ENCODE measurements at places on chromosomes 2 and 18.

DNA sequence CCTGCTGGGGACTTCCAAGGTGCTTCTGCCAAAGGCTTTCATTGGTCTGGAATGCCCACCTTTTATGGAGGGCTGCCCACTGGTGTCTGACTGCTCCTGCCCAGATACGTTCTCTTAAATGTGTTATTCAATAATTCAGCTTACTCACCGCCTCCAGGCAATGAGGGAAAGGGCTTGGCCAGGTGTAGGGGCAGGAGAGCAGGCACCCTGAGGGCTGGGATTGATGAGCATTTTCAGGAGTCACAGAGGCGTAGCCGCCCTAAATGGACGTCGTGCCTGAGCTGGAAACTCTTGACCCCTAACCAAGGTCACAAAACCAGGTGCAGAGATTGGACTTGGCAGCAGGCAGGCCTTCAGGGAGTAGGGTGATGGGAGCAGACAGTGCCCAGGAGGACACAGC, 26.8 kb downstream of the MAL start:
- no peak for DNase-seq

DNA sequence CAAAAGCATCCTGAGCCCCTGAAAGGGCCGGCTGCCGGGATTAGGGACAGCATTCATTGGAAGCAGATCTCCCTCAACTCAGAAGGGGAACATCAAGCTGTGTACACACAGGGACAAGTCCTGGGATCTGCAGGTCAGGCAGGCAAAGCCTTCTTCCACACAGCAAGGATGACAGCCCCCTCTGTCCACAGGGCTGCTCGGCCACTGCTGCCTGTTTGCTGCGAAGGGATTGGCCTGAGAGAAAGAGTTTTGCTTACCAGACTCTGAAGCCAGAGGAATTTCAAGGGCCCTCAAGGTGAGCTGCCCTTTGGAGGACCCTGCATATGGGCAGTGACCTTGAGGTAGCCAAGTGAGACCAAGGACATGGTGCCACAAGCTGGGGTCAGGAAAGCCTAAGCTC, 11.1 kb downstream of the ZBTB7C start:
- no peak for DNase-seq

DNA sequence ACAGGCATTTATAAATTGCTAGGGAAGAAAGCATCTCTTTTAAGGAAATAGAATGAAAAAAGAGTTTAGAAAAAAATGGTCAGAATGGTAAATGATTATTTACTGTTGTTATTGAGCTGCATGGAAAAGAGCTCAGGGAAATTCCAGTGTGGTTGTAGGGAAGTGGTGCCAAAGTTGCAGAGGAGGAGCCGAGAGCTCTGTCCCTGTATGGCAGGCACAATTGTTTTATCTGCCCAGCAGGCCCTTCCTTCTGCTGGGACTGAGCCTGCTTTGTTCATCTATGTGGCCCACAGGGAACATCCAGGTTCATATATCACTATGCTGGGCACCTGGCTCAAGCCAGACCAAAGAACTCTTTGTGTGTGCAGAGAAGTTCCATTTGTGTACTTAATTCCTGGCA, 80.8 kb upstream of the AGAP1 start:
- no peak for DNase-seq

DNA sequence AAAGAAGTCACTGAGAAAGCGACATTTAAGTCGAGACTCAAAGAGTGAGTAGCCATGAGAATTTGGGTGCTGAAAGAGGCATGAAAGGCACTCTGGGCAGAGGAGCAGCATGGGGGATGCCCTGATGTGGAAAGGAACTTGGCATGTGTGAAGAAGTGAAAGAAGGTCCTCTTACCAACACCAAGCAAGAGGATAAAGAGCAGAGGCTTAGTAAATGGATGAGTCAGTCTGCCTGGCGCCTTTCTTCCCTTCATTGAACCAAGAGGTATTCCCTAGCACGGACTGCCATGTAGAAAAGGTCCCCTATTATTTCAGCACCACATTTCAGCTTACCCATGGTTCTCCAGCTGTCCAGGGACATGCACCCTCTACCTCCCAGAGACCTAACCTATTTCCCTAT, 221.1 kb upstream of the NRP2 start:
- DNase-seq = no peak

GRCh38 chr2:52904355-52904891, 863.2 kb upstream of the CHAC2 start:
- DNase-seq = no peak

- DNase-seq = no peak
These were observed 30.0 kb upstream of the ATP6V1B1 start for GRCh38 chr2:70905443-70906421.

GRCh38 chr2:37405781-37406180, 61.4 kb downstream of the QPCT start:
- DNase-seq = no peak
